ENCODE measurements at places on chromosomes 7 and 10.

DNA sequence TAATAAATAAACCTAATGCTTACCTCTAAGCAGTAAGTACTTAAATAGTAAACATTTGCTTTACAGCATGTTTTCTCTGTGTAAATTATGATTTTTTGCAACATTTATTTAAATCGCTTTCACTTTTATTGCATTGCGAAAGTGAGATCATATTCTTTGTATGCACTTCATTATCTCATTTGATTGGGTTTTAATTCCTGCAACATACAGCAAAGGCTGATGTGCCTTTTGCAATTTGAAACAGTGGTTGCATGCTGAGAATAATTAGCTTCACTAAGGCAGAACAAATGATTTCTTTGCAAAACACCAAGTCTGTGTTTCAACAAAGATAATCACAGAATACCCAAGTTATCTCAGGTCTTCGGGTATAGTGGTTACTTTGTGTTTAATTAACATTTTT lies 16.3 kb upstream of the THSD7A start:
- no peak for DNase-seq

DNA sequence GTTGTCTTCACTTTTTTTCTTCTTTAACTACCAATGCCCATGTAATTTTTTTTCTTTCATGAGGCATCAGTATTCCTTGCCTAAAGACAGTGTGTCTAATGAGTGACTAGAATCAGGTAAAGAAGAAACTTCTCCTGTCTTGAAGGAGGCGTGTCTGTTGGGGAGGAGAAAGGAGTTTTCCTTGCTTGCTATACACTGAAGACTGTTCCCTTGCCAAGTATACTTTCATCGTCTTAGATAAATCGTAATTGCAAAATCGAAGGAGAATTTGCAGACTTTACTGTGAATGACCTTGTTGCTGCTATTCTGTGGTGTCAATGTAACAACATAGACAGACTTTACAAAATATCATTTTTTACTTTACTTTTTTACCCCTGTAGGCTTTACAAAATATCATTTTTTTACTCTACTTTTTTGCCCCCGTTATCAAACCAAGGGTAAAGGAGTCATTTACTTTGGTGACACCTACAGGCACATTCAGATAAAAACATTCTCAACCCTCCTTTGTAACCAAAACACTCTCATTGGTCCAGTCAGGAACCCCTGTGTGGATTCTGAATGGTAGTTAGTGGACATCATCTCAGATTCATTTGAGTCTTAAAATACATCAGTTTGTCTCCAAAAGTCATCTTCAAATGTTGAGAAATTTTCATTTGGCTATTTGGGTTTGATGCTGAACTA lies 232.4 kb downstream of the AHR start:
- DNase-seq, result no peak

GRCh38 chr10:131391936-131392335 lies 80.4 kb upstream of the TCERG1L start:
- DNase-seq, result no peak

DNA sequence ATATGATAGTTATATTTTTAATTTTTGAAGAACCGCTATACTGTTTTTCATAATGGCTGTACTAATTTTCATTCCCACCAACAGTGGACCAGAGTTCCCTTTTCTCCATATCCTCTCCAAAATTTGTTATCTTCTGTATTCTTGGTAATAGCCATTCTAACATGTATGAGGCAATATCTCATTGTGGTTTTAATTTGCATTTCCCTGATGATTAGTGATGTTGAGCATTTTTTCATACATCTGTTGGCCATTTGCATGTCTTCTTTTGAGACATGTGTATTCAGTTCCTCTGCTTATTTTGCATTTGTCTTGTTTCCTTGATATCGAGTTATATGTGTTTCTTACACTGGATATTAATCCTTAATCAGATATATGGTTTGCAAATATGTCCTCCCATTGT lies 770.8 kb upstream of the MBL2 start:
- DNase-seq, result no peak

GRCh38 chr10:124083740-124084397 lies 9.5 kb downstream of the CHST15 start:
- DNase-seq, result no peak

- no peak for DNase-seq
These were observed 23.4 kb downstream of the ENTPD7 start for GRCh38 chr10:99682752-99683151.

DNA sequence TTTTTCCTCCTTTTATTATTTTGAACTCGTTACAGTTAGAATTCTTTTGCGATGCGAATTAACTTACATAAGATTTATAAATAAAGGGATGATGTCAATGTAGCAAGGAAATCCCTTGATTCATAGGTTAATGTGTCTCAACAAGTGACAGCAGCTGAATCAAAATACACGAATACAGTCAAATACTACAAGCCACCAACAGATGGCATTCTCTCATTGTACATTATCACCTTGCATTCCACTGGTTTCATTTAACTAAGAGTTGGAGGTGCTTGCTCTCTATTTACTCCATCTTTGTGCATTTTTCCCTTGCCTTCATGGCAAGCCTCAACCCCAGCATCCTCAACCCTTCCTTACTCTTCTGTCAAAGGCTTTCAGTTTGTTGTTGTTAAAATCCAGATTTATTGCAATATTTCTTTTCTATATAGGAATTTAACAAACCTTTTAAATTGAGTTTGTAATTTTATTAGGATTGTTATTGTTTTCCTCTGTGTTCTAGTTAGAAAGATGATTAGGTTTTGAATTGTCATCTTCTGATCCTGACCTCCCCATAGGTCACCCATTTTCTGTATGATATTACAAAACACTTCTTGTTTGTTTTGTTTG lies 78.3 kb downstream of the SLC25A40 start:
- no peak for DNase-seq

Data from stimulated activated CD4-positive, alpha-beta T cell treated with anti-CD3 and anti-CD28 coated beads, TNF-alpha, amount 100 ng/mL, for 24 hours (primary cell).